Femur (tissue), 1 donor: ENCODE measurements at places on chromosomes 1 and 21.

DNA sequence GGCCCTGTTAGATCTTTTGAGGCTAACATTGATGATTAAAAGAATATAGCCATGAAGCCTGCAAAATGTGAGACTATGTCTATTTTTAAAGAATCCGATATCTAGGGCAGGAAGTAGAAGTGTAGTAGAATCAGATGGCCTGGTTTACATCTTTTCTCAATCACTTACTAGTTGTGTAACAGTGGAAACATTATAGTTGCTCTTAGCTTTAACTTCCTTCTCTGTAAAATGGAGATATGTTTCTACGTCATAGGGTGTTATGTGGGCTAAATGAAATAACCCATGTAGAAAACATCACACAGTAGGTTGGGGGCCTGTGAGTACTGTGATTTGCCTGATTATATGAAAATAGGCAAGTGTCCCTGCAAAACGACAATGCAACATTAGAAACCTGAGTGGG lies 4.4 kb upstream of the IGFN1 start:
- no peak for DNase-seq

- DNase-seq, result no peak
Measured at GRCh38 chr1:154237435-154237834, 16.7 kb downstream of the UBAP2L start.

DNA sequence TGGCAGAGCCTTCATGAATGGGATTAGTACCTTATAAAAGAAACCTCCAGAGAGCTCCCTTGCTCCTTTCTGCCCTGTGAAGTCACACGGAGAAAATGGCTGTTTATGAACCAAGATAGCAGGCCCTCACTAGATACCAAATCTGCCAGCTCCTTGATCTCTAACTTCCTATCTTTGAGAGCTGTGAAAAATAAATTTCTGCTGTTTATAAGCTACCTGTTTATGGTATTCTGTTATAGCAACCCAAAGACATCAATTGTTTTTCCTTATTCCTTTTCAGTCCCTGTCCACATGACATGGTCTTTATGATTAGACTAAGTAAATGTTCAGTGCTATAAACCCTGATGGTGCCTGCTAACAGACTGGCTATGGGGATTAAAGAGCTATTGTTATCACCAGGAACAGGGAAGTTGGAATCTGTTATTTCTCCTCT lies 9.7 kb upstream of the STIL start:
- DNase-seq, result no peak

- DNase-seq, result peak; percentile 11
Measured at GRCh38 chr21:45270306-45270821, 17.3 kb downstream of the POFUT2 start.
